Inflammatory macrophage treated with lipopolysaccharide for 4 hours (primary cell): ENCODE measurements at places on chromosomes 3 and 15.

GRCh38 chr15:48385031-48385830 lies 54.0 kb downstream of the DUT start:
- DNase-seq, result no peak

DNA sequence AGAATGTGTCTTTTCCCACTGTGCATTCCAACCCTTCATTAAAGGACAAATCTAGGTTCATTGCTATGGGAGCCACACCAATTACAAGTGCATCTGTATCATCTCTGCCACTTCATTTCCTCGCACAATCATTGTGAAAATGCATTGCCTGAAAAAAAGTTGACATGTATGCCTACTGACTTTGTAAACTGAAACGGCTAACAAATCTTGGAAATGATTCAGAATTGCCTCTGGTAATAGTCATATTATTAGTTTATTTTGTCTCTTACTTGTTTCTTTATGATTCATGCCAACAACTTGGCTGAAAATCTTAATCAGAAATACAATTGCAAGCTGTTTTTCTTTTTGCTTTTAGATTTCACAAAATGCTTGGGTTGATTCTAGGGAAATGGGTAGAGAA lies 497.1 kb downstream of the ZIC1 start:
- DNase-seq, result no peak

DNA sequence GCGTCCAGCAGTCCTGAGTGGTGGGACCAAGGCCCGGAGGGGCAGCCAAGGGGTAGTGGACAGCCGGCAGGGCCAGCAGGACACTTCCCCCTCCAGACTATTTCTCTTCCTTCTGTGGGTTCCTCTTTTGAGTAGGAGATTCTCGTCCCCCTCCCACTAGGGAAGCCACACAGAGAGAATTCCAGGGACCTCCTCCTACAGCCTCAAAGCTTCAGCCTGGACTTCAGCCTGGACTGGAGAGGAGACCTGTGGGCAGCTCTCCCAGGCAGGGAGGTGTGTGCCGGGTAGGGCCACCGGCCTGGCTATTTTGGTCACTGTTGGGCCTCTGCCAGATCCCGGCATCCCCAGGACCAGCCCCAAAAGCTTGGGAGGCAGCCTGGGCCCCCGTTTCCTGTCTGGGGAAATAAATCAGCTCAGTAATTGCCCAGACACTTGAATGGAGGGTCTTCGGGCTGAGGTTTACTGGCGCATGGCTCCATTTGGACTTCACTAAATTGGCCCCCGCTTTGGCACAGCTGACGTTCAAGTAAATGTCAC lies 1.3 kb downstream of the SLC6A6 start:
- peak; percentile 80 for DNase-seq

GRCh38 chr3:4776980-4777581 lies 202.2 kb upstream of the BHLHE40 start:
- peak; percentile 9 for DNase-seq

DNA sequence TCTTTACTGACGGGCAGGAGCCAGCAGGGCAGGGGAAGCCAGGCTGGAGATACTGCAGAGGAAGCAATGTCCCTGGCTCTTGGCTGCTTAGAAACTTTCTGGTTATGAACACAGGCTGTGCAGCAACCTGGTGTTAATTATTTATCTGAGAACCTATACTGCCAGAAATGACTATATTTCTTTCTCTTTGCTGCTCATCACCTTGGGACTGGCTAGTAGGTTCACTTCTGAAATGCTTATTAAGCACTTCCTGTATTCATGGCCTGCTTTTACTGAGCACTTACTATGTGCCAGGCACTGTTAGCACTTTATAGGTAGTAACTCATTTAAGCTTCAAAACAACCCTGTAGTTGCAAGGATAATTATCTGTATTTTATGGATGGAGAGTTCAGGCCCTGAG lies 57.6 kb downstream of the RAB11A start:
- no peak for DNase-seq

- no peak for DNase-seq
Measured at GRCh38 chr3:38361496-38361895, 14.9 kb downstream of the XYLB start.

- DNase-seq, result peak; percentile 46
Measured at GRCh38 chr3:25532431-25533162, 104.5 kb downstream of the RARB start.

- DNase-seq, result no peak
Measured at GRCh38 chr15:75544359-75544758, 34.8 kb downstream of the PTPN9 start.

GRCh38 chr15:84391191-84391590 lies 155.6 kb downstream of the GOLGA6L4 start:
- DNase-seq, result no peak
